ENCODE measurements at places on chromosomes 3 and 15.

DNA sequence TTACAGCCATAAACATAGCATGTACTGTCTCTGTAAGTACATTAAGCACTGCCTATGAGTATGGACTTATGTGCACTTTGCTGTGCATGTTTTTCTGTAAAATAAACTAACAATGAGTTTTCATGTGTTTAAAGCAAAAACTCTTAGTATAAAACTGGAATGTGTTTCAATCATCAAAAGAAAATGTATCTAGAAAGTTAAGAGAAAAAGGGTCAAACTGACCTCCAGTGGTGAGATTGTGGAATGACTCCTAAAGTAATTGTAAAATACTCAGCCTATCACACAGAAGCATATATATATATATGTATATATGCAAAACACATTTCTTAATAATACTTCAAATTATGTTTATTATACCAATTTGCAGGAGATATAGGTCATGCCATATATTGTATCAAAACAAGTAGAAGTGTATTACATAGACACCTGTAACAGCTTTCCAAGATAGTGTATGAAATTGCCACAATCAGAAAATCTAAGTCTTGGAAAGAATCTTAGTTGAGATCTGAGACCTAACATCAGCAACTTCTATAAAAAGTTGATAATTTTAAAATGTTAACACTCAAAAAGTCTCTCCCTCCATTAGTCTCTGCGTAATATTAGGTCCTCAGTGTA lies 199.6 kb downstream of the FMN1 start:
- no peak overlapping the region for H3K27ac ChIP-seq
- DNase-seq: peak; percentile 63
- no peaks in the 10 kb centered on the region for H3K4me1 ChIP-seq
- no peak overlapping the region for H3K4me3 ChIP-seq
- H3K36me3 ChIP-seq: no peaks in the 10 kb centered on the region

DNA sequence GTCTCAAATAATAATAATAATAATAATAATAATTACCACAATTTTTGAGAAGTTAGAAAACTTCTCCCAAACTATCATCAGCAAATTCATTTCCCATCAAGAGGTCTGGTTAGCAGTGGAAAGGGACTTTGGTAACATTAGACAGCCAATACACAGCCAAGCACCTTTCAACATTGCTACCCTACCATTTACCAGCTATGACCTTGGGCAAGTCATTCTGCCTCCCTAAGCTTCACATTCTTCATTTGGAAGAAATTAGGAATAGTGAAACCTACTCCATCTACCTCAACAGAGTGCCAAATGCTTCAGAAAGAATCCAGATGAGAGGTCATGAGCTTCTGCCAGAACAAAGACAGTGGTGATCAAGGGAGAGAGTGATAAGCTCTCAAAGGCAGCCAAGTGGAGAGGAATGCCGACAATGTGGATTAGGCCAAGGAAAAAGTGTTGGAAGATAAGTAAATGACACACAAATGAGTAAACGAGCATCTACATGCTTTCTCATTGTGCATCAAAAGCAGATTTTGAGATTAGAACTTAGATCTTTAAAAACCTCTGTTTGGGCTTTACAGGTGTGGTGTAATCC lies 42.9 kb upstream of the LPP start:
- no peaks in the 10 kb centered on the region for H3K27me3 ChIP-seq
- no peak overlapping the region for H3K4me3 ChIP-seq
- no peak for DNase-seq

GRCh38 chr3:55959471-55960080 lies 472.5 kb upstream of the WNT5A start:
- H3K27me3 ChIP-seq: no peaks in the 10 kb centered on the region
- H3K36me3 ChIP-seq: no peaks in the 10 kb centered on the region
- no peaks in the 10 kb centered on the region for H3K4me1 ChIP-seq
- H3K27ac ChIP-seq: no peak overlapping the region
- no peak for DNase-seq

DNA sequence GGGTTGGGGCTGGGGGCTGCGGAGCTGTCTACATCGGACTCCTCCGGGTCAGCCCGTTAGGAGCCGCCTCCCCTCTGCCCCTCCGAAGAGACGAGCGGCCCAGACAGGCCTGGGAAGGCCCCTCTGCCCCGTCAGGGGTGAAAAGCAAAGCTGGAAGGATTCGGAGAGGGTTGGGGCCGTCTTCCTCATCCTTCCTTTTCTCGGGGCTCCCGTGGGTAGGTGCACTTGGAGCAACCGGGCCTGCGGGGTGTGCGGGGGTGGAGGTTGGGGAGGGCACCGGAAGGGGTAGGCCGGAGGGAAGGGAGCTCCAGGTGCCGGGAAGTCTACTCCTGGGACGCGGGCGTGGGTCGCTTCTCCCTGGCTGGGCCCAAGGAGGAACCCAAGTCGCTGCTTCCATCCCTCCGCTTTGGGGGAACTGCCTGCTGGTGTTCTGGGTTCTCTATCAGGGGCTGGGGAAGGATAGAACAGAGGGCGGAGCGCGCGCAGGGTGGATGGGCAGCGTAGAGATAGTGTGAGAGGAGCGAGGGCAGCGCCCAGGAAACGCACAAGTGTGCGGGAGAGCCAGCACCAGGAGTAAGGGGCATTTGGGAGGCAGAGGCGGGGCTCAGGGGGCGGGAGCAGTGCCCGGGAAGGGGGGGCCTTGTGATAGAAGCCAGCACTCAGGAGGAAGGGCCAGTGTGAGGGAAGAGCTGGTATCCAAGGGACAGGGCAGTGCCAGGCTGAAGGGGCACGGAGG lies 590 bp downstream of the POLR2H start:
- no peak for DNase-seq
- H3K27ac ChIP-seq: peak overlapping the region; percentile 97
- H3K4me3 ChIP-seq: peak overlapping the region; percentile 86
- peaks cover 34% of the 10 kb centered on the region for H3K36me3 ChIP-seq

DNA sequence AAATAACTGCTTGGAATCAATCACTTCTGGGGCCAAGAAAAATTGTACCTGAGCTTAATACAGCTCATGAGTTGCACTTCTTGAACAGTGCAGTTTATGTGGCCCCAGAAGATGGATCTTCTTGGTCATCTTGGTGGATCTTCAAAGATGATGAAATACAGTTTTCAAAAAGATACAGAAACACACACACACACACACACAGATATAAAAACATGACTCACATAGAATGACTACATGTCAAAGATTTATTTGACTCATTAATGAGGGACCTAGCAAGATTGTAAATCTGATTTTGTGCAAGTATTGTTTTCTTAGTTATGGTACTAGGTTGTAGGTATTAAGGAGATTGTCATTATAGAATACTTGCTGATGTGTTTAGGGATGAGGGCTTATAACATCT lies 32.6 kb downstream of the PDCD6IP start:
- H3K27me3 ChIP-seq: no peaks in the 10 kb centered on the region
- no peak for DNase-seq
- peaks cover 76% of the 10 kb centered on the region for H3K36me3 ChIP-seq
- H3K27ac ChIP-seq: no peak overlapping the region
- H3K4me1 ChIP-seq: no peaks in the 10 kb centered on the region

GRCh38 chr3:179640469-179640868 lies 12.4 kb upstream of the USP13 start:
- no peak for DNase-seq
- H3K4me1 ChIP-seq: peaks cover 6% of the 10 kb centered on the region
- no peaks in the 10 kb centered on the region for H3K27me3 ChIP-seq
- H3K4me3 ChIP-seq: no peak overlapping the region
- H3K27ac ChIP-seq: no peak overlapping the region

GRCh38 chr3:31274326-31275024 lies 258.2 kb upstream of the STT3B start:
- H3K27ac ChIP-seq: no peak overlapping the region
- no peaks in the 10 kb centered on the region for H3K36me3 ChIP-seq
- peak; percentile 3 for DNase-seq
- H3K27me3 ChIP-seq: no peaks in the 10 kb centered on the region
- no peak overlapping the region for H3K4me3 ChIP-seq

- no peaks in the 10 kb centered on the region for H3K36me3 ChIP-seq
- no peaks in the 10 kb centered on the region for H3K27me3 ChIP-seq
- no peak overlapping the region for H3K4me3 ChIP-seq
- peak; percentile 26 for DNase-seq
- peak overlapping the region; percentile 39 for H3K27ac ChIP-seq
- peaks cover 1% of the 10 kb centered on the region for H3K4me1 ChIP-seq
Measured at GRCh38 chr3:59535791-59536221, 486.0 kb upstream of the CFAP20DC start.

- no peaks in the 10 kb centered on the region for H3K36me3 ChIP-seq
- no peak overlapping the region for H3K4me3 ChIP-seq
- H3K27ac ChIP-seq: no peak overlapping the region
- H3K27me3 ChIP-seq: no peaks in the 10 kb centered on the region
Measured at GRCh38 chr3:181660337-181660736, 51.4 kb upstream of the SOX2 start.

DNA sequence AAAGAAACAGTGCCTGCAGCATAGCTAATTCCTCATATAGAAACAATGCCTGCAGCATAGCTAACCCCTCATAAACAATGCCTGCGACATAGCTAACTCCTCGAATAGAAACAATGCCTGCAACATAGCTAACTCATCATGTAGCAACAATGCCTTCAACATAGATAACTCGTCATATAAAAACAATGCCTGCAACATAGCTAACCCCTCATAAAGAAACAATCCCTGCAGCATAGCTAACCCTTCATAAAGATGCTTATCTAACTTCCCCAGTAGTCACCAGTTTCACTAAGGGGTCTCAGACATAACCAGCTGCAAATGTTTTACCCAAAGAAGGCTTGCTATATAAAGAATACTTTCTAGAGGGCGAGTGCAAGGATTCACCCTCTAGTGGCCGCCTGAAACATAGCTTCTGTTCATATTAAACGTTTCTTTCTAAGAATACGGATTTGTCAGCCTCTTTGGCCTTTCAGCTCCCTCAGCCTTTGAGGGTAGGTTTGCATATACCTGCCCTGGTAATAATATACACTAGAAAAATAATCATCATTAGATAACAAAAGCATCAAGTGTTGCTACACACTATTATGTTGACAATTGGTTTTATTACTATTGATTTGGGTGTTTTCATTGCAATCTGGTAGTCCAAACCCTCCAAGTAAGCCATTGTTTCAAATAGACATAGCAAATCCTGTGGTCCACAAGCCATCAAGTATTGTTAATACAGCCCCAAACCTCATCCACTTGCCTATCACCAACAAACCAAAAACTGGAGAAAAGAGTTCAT lies 44.4 kb upstream of the FAN1 start:
- no peak overlapping the region for H3K4me3 ChIP-seq
- H3K36me3 ChIP-seq: no peaks in the 10 kb centered on the region
- peak; percentile 17 for DNase-seq
- H3K27ac ChIP-seq: no peak overlapping the region

DNA sequence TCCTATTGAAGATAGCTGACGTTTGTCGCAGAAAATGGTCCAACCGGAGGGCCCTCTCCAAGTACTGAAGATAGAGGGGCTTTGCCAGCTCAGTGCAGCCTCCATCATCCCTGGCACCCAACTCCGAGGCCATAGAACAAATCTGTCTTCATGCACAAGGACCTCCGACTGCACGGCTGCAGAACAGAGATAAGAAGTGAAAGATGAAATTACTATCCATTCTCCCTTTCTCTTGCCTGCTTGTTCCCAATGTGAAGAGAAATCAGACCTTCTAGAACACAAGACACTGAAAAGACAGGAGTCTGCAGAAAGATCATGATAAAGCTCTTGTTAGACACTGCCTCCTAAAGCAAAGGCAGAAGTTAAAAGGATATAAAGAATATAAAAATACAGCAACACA lies 19.9 kb downstream of the INO80 start:
- H3K27me3 ChIP-seq: no peaks in the 10 kb centered on the region
- no peak overlapping the region for H3K27ac ChIP-seq
- H3K4me1 ChIP-seq: no peaks in the 10 kb centered on the region
- no peak overlapping the region for H3K4me3 ChIP-seq

DNA sequence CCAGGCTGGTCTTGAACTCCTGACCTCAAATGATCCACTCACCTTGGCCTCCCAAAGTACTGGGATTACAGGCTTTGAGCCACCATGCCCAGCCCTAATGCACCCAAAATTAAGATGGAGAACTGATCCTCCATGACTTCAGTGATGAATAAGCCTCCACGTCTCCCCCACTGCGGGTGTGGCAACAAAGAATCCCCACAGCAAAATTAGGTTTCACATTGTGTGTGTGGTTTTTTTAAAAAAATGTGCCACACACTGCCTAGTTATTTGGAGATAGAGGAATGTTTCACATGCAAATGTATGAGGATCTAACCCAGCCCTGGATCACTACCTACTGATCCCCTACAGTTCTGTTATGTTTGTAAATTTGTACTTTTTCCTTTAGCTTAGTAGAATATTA lies 17.3 kb downstream of the HDAC11 start:
- H3K27me3 ChIP-seq: no peaks in the 10 kb centered on the region
- H3K27ac ChIP-seq: no peak overlapping the region
- DNase-seq: no peak
- H3K4me1 ChIP-seq: peaks cover 5% of the 10 kb centered on the region
- H3K4me3 ChIP-seq: no peak overlapping the region

DNA sequence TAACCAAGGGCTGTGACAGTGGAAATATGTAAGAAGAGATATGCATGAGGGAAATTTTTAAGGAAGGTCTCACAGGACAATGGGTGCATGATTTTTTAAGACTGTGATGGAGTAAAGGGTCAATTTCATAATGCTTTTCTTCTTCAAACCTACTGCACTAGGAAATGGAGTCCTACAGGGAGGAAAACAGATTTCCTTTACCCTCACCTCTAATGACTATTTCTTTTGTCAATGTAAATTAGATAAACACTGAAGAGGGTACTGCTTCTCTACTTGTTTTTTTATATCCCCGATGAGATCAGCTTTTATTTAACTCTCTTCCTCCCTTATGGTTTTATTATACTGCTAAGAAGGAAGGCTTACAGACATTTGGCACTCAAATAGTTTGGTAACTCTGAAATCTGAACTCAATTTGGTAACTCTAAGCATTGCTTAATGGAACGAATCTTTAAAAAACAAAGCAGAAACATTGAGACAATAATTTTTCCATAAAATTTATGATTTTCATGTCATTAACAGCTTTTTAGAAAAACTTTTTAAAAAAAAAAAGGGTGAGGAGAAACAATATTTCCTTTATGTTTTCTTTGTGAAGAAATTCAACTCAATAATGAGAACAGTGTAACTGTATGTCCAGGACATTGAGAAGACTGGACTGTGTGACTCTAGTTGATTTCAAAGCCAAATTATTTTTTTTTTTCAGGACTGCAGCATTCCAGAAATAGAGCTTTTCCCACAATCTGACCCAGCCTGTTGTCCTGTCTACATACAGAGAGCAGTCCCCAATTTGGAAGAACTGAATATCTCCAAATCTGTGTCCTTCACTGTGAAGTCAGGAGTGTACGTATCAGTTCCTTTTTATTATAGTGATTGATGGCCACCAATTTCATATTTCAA lies 64.4 kb downstream of the CRYBG3 start:
- no peak for DNase-seq
- no peaks in the 10 kb centered on the region for H3K36me3 ChIP-seq
- H3K4me1 ChIP-seq: peaks cover 3% of the 10 kb centered on the region
- no peaks in the 10 kb centered on the region for H3K27me3 ChIP-seq

GRCh38 chr15:23446215-23447106 lies 582 bp downstream of the GOLGA6L2 start:
- H3K36me3 ChIP-seq: no peaks in the 10 kb centered on the region
- DNase-seq: no peak
- H3K4me3 ChIP-seq: no peak overlapping the region
